Activated CD8-positive, alpha-beta memory T cell treated with anti-CD3 and anti-CD28 coated beads for 4 hours (primary cell): ENCODE measurements at places on chromosomes 4 and X.

DNA sequence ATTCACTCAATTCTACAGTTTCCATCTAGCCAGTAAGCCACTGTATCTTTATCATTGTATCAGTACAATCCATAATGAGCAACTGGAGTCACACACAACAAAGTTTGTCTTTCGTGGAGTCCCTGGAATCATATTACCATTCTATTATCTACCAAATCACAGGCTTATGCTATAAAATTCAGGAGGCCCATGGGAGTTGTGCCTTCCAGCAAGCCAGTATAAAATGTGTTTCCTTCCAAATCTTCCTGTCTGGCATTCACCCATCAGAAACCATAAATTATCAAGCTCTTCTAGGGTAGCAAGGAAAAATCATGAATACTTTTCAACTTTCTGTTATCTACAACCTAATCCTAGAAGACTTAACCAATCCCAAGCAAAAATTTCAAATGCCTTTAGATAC, 1383.3 kb upstream of the PCDH7 start:
- DNase-seq: no peak

- DNase-seq: peak; percentile 50
Measured at GRCh38 chrX:56563231-56564161, at the start of gene UBQLN2. Gene UBQLN2 (plus strand): TSS chrX:56563627. CDS start chrX:56563874, 247 bp downstream.

DNA sequence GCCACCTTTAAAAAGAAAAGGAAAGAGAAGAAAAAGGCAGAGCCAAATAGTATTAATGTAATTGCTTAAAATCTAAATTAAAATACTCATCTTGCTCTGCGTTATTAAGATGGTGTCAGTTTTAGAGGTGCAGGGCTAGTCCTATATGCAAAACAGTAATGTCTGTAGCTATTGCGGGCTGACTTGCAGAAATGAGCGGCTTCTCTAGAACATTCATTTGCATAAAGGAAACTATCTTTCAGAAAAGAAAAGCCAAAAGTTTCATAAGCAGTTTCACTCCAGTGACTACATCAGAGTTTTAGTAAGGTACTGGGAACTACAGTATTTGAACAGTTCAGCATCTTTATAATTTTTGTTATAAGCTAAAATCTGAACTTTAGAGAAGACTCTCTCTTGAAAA, 6.0 kb downstream of the SMAD1 start:
- DNase-seq: no peak

GRCh38 chrX:7242613-7243012, 94.7 kb upstream of the PUDP start:
- DNase-seq: no peak

DNA sequence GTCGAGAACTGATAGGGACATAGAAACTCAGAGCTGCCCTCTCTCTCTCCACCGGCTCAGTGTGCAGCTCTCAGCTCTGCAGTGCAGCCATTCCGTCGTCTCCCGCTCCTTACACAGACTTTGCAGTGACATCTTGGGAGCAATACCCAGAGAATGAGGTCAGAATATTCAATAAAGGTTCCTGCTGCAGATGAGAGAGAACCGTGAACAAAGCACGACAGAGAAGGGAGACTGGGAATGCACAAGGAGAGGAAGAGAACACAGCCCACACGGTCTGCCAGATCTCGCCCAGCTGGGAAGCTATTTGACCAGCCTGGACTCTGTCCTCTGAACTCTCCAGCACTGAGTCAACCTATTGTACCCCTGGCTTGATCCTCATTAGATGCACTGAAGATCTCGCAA, 118.0 kb upstream of the PPARGC1A start:
- DNase-seq: no peak

DNA sequence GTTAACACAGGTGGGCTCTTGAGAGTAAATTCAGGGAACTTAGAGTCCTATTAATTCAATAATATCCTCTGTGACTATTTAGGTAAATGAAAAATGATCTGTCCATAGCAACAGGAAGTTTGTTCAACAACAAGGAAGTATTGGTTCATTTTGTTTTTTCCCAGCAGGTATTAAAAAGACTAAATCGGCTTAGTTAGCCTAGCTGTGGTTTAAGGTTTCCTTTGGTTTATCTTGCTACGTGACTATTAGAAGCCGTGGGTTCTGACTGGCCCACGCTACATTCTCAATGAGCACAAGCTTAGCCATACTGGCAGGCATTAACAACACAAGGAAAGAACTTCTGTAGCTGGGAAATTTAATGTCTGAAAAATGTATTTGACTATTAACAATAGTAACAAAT, 168.8 kb upstream of the HS3ST1 start:
- no peak for DNase-seq

GRCh38 chrX:143648705-143649104, 12.8 kb upstream of the SLITRK4 start:
- no peak for DNase-seq

GRCh38 chr4:93759506-93759905, 69.0 kb upstream of the ATOH1 start:
- no peak for DNase-seq

DNA sequence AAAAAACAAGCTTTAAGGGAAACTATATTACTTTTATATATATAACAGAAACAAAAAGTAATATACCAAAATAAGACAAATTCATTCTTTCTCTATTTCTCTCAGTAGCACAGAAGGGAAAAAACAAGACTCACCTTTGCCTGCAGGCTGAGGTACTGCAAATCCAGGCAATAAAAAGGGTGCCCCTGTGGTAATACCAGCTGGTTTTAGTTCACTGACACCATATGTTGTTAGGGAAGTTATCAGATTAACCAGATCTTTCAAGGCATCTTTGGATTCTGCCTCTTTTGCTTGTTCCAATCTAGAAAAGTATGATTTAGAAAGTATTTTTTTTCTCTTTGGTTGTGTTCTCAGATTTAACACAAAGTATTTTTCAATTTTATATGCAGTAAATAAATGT, 139.8 kb downstream of the WDFY3 start:
- no peak for DNase-seq

DNA sequence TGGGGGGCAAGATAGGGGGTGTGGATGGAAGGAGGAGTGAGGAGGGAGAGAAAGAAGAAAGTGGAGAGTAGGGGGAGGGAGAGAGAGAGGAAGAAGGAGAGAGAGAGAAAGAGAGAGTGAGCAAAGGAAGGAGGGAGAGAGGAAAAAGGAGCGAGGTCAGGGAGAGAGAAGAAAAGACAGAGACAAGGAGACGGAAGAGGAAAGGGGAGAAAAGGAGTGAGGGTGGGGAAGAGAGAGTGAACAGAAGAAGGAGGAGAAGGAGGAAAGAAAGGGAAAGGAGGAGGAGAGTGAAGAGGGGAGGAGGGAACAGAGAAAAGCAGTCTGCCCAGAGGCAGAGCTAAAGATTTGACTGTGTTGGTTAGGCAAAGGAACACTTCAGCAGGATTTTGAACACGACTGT, 181.6 kb downstream of the MID1IP1 start:
- no peak for DNase-seq

- no peak for DNase-seq
Measured at GRCh38 chrX:66760651-66761050, 121.8 kb upstream of the EDA2R start.

GRCh38 chr4:149108626-149109025, 666.4 kb upstream of the NR3C2 start:
- DNase-seq: no peak

DNA sequence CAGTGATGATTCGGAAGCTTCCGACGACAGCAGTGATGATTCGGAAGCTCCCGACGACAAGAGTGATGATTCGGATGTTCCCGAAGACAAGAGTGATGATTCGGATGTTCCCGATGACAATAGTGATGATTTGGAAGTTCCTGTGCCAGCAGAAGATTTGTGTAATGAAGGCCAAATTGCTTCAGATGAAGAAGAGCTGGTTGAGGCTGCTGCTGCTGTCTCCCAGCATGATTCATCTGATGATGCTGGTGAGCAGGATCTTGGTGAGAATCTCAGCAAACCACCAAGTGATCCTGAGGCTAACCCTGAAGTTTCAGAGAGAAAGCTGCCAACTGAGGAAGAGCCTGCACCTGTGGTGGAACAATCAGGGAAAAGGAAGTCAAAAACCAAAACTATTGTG, 14.2 kb downstream of the CXCR3 start:
- no peak for DNase-seq

- no peak for DNase-seq
Measured at GRCh38 chrX:9442056-9442455, 22.8 kb upstream of the TBL1X start.
